ENCODE measurements at places on chromosomes 16 and 17.

GRCh38 chr16:78225919-78226318 is 126.5 kb downstream of the WWOX start:
- peaks cover 5% of the 10 kb centered on the region for H3K4me1 ChIP-seq
- no peak overlapping the region for H3K27ac ChIP-seq
- H3K4me3 ChIP-seq = no peak overlapping the region
- H3K27me3 ChIP-seq = no peaks in the 10 kb centered on the region
- DNase-seq = no peak

- H3K4me3 ChIP-seq = no peak overlapping the region
- H3K27ac ChIP-seq = no peak overlapping the region
- H3K4me1 ChIP-seq = no peaks in the 10 kb centered on the region
- no peak for DNase-seq
- peaks cover 18% of the 10 kb centered on the region for H3K36me3 ChIP-seq
Measured at GRCh38 chr17:15496735-15497670, 29.6 kb upstream of the CDRT4 start.

DNA sequence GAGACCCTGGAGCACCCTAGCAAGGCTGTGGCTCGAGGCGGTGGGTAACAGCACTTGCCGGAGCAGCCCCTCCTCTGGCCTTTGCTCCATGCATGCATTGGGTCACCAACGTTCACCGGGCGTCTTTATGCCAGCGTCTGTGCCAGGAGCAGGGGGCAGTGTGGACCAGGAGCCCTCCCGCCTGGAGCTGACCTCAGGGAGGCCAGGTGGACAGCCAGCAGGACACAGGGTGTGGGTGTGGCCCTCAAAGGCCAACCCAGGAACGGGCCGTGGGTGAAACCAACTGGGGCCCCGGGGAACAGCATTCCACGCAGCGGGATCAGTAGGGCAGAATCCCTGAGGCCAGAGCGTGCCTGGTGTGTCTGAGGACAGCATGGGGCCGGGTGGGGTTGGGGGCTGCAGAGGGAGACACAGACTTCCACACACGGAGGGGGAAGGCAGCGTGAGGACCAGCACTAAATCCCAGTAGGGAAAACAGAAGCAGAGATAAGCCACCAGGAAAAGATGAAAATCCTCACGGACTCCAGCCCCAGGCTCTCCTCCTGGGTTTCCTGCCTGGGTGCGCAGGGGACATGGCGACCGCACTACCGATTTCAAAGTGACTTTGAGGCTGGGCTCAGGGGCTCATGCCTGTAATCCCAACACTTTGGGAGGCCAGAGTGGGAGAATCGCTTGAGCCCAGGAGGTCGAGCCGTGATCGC is 2.9 kb upstream of the CD7 start:
- H3K4me1 ChIP-seq = peaks cover 30% of the 10 kb centered on the region
- H3K27ac ChIP-seq = no peak overlapping the region
- H3K36me3 ChIP-seq = no peaks in the 10 kb centered on the region
- peaks cover 20% of the 10 kb centered on the region for H3K27me3 ChIP-seq
- no peak for DNase-seq

GRCh38 chr16:84446596-84447392 is 57.7 kb downstream of the MEAK7 start:
- peaks cover 22% of the 10 kb centered on the region for H3K27me3 ChIP-seq
- no peak overlapping the region for H3K27ac ChIP-seq
- H3K4me1 ChIP-seq = no peaks in the 10 kb centered on the region
- no peak for DNase-seq
- no peak overlapping the region for H3K4me3 ChIP-seq
- no peaks in the 10 kb centered on the region for H3K36me3 ChIP-seq

Measured in stomach (tissue), 19 donors.